ENCODE measurements at places on chromosomes 16 and 17.

DNA sequence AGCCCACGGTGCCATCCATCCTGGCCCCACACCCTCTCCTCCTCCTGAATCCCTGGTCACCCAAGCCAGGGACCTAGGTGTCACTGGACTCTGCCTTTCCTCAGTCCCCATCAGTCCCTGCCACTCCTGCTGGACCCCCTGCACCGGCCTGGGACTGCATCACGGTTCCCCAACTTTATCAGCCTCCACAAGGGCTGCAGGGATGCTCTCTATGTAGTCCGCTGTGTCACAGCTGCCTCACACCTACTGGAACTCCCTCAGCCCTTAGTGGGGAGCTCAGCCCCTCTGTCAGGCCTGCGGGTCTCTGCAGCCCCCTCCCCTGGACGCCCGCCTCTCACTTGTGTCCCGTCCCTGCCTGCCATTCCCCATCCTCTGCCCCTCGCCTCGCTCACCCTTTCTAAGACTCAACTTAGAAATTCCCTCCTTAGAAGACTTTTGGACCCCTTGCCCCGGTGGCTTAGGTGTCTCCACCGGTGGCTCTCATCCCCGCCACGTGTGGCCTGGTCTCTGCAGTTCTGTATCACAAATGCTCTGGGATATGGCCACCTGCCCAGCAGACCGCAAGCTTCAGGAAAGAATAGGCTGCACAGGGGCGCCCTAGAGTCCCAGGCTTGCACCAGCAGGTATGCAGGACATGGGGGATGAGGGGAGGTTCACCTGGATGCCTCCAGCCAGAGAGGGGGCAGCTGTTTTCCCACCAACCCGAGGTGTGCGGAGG is 62.9 kb downstream of the PRMT7 start:
- DNase-seq, result no peak

DNA sequence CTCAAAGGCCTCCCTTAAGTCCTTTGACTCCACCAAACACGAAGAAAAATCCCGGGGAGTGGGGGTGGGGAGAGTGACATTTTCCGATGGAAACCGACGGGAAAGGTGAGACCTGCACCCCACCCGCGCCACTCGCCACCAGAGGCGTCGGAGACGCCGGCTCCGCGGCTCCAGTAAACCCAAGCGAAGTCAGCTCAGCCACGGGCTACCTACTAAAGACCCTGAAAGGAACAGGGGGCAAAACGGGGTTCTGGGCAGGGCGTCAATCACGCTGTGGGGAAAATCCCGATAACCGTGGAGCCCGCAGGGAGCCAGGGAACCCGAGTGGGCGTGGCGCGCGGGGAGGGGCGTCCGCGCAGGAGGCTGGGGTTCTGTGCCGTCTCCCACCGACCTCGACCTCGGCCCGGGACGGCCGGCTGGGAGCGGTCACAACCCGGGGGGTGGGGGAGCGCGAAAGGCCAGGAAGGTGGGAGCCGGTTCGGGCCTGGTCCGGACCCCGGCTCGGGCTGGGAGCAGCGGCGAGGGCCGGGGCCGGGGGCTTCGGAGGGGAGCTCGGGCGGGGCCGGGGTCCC is 565 bp downstream of the WDR45B start:
- DNase-seq, result peak; percentile 42

DNA sequence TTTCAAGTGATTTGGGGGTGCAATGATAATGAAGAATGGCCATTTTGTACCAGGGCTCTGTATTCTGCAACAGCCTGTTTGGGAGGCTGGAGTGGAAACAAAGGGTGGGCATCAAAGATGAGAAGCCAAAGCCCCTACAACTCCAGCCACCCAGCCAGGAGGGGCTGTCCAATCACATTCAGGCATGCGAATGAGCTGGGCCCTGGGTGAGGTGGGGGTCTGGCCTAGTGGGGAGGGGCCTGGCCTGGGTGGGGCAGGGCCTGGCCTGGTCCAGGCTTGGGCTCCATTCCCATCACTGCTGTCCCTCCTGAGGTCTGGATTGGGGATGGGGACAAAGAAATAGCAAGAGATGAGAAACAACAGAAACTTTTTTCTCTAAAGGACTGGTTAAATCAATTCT is 6.4 kb downstream of the AOC3 start:
- DNase-seq, result no peak

DNA sequence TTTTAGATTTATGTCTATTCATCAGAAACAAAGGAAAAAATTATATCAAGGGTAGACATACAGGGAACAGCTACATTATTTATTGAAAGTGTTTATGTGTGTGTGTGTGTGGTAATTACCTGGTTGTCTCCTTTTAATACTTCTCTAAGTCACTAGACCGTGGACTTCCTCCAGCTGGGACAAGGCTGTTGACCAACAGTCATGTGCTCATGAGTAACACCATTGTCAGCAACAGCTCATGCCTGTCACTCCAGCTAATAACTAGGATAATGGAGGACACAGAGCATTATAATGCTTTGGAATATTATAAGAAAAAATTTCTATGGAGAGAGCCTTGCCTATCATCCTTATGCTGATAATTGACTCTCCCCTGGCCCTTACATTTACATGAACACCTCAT is 125.3 kb upstream of the SALL1 start:
- DNase-seq, result peak; percentile 47

- no peak for DNase-seq
These were observed 315.1 kb downstream of the GRIN2A start for GRCh38 chr16:9867176-9867575.

DNA sequence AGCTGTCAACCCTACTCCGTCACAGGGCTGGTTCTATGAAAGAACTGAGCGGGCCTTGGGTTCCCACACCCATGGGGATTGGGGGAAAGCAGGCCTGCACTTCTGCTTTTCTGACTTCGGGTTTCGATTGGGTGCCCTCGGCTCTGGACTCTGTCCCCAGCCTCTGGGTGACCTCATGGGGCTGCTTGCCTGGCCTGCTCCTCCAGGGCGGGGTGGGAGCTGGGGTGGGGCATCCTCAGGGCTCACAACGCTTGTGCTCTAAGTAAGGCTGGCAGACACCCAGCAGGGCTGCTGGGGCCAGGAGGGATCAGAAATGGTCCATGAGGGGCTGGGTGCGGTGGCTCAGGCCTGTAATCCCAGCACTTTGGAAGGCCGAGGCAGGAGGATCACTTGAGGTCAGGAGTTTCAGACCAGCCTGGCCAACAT is 19.2 kb downstream of the ARHGAP27 start:
- peak; percentile 94 for DNase-seq

GRCh38 chr16:70714581-70715054 is 28.8 kb upstream of the MTSS2 start:
- no peak for DNase-seq

GRCh38 chr17:67216578-67217320 is 28.2 kb downstream of the HELZ start:
- peak; percentile 19 for DNase-seq

DNA sequence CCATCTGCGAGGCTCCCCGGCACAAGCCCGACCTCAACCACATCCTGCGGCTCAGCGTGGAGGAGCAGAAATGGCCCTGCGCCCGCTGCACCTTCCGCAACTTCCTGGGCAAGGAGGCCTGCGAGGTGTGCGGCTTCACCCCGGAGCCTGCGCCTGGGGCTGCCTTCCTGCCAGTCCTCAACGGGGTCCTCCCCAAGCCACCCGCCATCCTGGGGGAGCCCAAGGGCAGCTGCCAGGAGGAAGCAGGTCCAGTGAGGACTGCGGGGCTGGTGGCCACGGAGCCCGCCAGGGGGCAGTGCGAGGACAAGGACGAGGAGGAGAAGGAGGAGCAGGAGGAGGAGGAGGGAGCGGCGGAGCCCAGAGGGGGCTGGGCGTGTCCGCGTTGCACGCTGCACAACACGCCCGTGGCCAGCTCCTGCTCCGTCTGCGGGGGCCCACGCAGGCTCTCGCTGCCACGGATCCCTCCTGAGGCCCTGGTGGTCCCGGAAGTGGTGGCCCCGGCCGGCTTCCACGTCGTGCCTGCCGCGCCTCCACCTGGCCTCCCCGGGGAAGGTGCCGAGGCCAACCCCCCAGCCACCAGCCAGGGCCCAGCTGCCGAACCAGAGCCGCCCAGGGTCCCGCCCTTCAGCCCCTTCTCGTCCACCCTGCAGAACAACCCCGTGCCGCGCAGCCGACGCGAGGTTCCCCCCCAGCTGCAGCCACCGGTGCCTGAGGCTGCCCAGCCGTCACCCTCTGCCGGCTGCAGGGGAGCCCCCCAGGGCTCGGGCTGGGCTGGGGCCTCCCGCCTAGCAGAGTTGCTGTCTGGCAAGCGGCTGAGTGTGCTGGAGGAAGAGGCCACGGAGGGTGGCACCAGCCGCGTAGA is 13.1 kb upstream of the PRR35 start:
- peak; percentile 63 for DNase-seq
